ENCODE measurements at places on chromosomes 11 and 22. TPM values are rescaled to one million over a fixed set of nuclear protein-coding genes. Genes with fewer than 3 reads are reported as not detected.

DNA sequence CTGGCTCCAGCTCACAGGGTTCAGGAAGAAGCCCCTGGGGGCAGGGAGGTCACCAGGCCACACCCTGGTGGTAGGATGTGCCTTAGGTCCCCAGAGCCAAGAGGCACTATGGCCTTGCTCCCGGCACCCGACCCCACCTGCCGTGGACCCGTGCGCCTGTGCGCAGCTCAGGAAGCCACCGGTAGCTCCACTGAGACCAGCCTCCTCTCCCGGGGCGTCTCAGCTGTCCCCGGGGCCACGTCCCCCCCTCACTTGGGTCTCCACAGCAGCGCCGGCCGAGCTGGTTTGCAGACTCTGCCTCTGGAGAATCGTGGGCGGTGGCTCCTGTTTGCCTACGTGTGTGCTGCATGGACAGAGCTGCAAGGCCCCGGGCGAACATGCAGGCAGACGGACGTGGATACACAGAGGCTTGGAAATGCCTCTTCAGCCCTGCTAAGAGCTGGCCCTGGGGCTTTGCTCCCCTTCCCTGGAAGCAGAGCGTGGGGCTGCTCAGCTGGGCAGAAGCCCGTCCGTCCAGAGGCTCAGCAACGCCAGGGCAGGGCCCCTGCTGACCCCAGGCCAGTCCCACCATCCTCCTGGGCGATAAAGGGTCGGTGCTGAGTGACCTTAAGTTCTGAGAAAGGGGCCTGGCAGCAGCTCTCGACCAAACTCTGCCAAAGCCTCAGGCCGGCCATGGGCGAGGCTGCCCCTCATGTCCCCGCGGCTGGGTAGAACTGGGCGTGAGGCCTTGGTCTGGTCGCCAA, 15.3 kb upstream of the MUC5B start:
- DNase-seq, result no peak

DNA sequence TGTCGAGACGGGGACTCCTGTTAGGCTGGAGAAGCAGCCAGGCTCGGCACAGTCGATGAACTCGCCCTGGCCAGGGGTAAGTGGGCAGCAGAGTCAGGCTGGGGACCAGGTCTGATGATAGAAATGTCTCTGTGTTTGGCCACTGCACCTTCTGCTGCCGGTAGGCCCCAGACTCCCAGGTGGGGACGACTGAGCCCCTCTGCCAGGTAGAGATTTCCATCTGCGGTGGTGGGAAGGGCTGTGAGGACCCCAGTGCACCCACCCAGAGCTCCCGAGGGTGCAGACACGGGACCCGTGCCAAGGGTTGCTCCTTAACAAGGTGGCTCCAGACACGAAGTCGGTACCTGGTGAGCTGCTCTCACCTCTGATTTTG, 862.5 kb downstream of the TBC1D22A start:
- no peak for DNase-seq

DNA sequence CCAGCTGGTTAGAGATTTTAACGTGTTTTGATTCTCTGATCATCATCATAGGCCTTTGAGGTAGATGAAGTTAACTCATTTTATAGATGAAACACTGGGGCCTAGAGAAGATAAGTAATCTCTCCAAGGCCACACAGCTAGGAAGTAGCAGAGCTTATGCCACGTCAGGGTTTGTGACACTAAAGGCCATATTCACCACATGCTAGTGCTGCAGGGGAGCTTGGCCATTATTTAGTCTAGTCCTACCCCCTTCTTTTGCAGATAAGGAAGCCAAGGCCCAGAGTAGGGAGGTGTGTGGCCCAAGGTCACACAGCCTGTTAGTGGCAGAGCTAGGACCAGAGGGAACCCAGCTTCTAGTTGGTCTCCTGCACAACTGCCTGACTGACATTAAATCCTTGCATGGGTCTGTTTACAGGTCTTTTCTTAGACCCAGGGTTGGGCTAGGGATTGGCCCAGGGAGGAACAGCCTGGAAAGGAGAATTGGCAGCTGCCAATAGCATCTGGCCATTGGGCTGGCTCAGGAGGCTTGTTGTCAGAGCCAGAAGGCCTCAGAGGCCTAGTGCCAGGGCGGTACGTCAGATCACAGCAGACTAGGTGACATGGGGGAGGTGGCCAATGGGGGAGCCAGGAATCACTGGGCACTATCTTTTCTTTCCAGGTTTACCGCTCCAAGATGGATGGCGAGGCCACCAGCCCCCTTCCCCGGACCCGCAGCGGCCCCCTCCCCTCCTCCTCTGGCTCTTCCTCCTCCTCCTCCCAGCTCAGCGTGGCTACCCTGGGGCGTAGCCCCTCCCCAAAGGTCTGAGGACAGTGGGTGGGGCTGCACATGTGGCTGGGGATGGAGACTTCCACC, 36.0 kb downstream of the PHLDB1 start:
- DNase-seq, result no peak

DNA sequence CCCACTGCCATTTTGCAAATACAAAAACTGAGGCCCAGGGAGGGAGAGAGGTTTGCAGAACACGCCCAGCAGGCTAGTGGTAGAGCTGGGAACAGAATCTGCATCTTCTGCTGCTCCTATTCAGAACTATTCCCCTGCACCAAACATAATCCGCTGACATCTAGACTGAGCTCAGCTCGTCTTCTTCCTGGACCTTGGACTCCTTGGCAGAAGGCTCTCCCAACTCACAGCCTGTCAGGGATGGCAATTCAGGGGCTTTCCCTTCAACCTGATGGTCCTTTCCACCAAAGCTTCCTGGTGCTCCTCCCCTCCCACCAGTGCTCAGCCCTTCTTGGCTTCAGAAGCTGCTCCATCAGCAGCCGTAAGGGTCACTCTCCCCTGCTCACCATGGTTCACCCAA, 9.5 kb upstream of the NPAS4 start:
- no peak for DNase-seq

GRCh38 chr11:106389101-106389500, 311.6 kb downstream of the AASDHPPT start:
- no peak for DNase-seq

- peak; percentile 66 for DNase-seq
These were observed 3.8 kb downstream of the APOL3 start for GRCh38 chr22:36156515-36157419.

- no peak for DNase-seq
These were observed 43.1 kb upstream of the GRAMD1B start for GRCh38 chr11:123386796-123387510.

GRCh38 chr11:116640641-116641402, 132.0 kb downstream of the BUD13 start:
- DNase-seq, result peak; percentile 43

DNA sequence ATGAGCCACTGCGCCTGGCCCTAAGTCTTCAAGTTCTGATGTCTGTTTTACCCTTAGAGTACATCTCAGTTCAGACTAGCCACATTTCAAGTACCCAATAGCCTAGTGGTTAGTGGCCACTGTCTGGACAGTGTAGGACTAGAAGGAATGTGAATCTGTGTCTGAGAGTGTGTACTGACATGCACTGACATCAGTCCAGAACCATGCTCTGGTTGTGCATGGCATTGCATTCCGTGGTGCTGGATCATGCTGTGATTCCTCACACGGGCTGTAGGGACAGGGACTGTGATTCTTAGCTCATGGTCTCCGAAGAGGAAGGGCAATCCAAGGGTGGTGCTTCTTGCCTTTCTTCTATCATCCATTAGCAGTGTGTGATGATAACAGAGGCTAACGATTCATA, 41.1 kb downstream of the AMOTL1 start:
- DNase-seq, result no peak

The ASCC2 gene
- total RNA-seq, result 86.5 TPM

DNA sequence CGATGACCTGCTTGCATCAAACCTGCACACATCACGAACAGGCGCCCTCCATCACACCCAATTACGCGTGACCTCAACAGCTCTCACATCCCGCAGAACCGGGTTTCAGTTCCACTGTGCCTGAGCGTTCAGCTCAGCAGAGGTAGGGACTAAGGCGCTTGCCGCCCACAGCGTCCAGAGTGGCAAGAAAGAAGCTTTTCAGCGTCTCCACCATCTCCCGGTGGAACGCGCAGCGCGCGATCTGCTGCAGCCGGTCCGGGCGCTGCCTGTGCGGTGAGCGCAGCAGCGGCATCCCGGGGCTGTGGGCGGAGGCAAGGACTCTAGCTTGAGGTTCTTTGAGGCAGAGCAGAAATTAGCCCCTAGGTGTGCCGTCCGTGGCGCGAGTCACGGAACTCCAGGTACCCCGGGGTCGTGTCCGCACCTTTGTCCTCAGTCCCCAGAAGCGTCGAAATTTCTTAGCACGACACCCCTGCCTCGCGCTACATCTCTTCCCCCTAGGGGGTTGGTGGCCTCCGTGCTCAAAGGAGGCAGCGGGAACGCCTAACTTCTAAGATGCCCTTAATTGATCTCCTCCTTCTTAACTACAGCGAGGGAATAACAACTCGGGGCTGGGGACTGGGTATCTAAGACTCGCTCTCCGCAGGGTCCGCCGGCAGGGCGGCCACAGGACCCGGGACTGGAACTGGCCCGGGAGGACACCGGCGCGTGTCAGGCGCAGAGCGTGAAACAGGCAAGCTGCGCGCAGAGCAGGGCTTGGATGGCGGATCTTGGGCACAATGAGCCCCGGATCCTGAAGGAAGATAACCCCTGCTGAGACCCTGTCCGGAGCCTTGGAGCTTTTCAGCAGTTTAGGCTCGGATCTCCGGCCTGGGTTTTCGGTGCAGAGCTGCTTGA, 1.7 kb upstream of the CALCA start:
- no peak for DNase-seq

The TKFC gene
- total RNA-seq, result 34.3 TPM

DNA sequence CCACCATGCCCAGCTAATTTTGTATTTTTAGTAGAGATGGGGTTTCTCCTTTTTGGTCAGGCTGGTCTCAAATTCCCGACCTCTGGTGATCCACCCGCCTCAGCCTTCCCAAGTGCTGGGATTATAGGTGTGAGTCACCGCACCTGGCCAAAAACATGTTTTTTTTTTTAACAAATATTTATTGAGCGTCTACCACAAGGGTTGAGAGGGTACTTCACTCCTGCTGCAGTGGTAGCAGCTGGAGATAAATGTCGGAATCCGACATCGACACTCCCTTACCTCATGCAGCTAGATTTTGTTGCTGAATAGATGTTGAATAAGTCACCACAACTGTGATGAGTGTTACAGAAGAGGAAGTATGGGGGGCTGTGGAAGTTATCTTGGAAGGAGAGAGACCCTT, 971 bp downstream of the DNAJB13 start:
- DNase-seq, result no peak

- no peak for DNase-seq
These were observed 10.1 kb downstream of the C11orf91 start for GRCh38 chr11:33690290-33691065.

DNA sequence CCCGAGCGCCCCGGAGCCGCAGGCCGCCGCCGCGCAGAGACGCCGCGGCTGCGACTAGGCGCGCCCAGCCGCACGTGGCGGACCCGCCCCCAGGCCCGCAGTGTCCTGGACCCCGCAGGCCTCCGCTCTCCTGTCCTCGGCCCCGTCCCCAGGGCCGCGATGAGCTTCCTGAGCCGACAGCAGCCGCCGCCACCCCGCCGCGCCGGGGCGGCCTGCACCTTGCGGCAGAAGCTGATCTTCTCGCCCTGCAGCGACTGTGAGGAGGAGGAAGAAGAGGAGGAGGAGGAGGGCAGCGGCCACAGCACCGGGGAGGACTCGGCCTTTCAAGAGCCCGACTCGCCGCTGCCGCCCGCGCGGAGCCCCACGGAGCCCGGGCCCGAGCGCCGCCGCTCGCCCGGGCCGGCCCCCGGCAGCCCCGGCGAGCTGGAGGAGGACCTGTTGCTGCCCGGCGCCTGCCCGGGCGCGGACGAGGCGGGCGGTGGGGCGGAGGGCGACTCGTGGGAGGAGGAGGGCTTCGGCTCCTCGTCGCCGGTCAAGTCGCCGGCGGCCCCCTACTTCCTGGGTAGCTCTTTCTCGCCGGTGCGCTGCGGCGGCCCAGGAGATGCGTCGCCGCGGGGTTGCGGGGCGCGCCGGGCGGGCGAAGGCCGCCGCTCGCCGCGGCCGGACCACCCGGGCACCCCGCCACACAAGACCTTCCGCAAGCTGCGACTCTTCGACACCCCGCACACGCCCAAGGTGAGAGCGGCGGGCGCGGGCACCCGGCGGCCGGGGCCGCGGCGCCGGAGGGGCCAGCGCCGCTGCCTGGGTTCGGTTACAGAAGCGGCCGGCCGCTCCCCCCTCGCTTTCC, 528 bp downstream of the WEE1 start:
- no peak for DNase-seq

The LINC01488 gene
- not detected for total RNA-seq

The KIRREL3 gene
- not detected for total RNA-seq

GRCh38 chr22:47000888-47001287, 238.4 kb downstream of the TBC1D22A start:
- DNase-seq, result no peak

DNA sequence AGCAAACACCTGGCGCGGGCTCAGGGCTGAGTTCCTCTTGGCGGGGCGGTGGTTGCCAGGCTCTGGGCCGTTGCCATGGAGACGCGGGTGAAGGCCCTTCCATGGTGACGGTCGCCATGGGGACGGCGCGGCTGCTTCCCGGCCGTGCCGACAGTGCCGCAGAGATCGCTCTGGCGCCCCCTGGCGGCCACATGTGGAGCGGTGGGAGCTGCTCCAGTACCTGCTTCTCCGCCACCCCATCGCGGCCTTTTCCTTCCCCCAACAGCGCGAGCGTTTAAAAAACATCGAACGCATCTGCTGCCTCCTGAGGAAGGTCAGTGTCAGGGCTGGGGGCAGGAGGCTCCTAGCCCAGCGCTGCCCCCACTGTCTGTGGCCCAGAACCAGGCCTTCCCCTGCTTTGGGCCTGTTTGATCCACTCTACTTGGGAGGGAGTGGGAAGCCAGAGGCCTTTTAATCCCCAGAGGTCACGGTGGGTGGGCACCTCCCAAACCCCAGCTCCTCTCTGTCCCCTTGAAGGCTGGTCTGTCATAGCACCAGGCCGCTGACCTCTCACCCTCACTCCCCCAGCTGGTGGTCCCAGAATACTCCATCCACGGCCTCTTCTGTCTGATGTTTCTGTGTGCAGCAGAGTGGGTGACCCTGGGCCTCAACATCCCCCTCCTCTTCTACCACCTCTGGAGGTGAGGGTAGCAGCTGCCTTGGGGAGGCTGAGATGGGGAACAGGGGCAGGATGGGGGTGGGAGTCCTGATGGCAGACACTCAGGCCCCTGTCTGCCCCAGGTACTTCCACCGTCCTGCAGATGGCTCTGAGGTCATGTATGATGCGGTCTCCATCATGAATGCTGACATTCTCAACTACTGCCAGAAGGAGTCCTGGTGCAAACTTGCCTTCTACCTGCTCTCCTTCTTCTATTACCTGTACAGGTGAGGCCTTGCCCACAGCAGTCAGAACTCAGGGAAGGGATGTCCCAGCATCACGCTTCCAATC, 4.8 kb downstream of the CNIH2 start:
- peak; percentile 99 for DNase-seq

- no peak for DNase-seq
These were observed 78.3 kb downstream of the PAK1 start for GRCh38 chr11:77395460-77396173.

GRCh38 chr11:7635137-7635536, 38.2 kb downstream of the CYB5R2 start:
- no peak for DNase-seq

DNA sequence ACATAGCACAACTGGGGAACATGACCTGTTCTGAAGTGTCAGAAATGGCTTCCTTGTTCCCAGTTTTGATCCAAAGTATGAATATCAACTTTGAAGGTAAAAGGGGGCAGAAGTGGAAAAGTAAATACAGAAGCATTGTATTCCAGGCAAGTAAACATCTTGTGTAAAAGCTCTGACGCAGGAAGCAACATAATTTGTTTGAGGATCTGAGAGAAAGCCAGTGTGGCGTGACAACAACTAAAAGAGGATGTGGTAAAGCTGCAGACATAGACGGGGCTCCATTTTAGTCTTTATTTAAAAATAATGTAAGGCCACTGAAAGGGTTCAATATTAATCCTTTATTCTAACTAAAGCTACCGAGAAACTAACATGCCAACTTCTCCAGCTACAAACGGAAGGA, 310.2 kb downstream of the DLG2 start:
- DNase-seq, result no peak

The INPPL1 gene
- total RNA-seq, result 162 TPM

GRCh38 chr11:28584992-28585391, 476.8 kb downstream of the METTL15 start:
- DNase-seq, result no peak
